Activated T-cell treated with anti-CD3 and anti-CD28 coated beads, Interleukin-2, amount 50 U/mL, for 48 hours (primary cell): ENCODE measurements at places on chromosomes 2 and 18.

- DNase-seq: no peak
Measured at GRCh38 chr2:191158193-191158592, 7.4 kb upstream of the STAT4 start.

DNA sequence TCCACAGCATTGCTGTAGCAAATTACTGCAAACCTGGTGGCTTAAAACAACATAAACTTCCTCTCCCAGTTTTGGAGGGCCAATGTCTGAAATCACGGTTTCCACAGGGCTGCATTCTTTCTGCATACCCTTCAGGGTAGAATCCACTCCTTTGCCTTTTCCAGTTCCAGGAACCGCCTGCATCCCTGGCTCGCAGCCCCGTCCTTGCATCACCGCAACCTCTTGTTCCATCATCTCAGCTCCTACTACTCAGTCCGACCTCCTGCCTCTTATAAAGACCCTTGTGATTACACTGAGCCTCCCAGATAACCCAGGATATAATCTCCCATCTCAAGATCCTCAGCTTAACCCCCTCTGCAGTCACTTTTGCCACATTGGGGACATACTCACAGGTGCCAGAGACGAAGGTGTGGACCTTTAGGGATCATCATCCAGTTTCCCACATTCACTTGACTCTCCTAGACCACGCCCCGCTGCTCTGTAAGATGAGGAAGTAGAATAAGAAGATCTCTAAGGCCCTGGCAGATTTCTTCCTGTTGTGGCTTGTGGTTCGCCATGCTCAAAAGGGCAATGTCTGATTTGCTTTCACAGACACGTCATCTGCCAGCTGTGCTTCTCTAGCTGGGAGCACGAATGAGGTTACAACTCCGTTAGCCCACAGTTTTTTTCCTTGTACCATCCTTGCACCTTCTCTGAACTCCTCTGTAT lies 103.6 kb upstream of the AGAP1 start:
- peak; percentile 43 for DNase-seq

DNA sequence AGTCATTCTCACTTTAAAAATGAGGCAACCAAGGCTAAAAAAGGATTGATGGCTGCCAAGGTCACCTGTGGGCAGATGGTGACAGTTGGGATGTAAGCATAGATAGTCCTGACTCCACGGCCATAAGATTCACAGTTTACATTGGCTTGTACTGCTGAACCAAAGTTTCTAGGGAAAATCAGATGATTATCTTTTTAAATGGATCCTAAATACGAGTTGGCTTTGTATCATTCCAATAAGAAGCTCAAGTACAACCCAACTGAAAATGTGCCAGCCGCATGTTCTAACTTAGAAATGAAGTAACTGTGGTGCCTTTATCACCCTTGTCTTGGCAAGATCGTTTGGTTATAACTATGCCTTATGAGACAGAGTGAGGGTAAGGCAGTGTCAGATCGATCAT lies 27.6 kb downstream of the HK2 start:
- no peak for DNase-seq

GRCh38 chr2:160199683-160200389 lies at the start of gene ITGB6:
Gene ITGB6, minus strand, starts transcription at chr2:160200272. Its CDS starts 209 bp downstream, at chr2:160200063.
- DNase-seq: no peak

- DNase-seq: no peak
Measured at GRCh38 chr2:198756166-198756565, 701.6 kb downstream of the SATB2 start.

DNA sequence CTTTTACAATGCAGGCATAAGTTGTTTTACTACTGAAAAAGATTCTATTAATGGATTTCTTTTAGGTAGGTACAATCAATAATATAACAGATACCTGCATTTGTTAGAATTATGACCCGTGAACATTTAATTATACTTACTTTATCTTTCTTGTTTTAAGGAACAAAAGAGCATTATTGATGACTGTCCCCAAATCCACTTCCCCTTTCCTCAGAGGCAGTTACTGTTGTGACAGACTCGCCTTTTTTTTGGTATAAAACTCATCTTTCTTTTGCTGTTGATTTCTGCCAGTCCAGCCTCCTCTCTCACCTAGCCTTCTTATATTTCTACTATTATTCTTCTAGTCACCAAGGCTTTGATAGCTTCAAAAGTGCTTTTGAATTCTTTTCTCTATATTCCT lies 12.1 kb downstream of the ACTR3 start:
- no peak for DNase-seq

- DNase-seq: no peak
Measured at GRCh38 chr2:139805441-139805840, 1025.3 kb upstream of the NXPH2 start.

DNA sequence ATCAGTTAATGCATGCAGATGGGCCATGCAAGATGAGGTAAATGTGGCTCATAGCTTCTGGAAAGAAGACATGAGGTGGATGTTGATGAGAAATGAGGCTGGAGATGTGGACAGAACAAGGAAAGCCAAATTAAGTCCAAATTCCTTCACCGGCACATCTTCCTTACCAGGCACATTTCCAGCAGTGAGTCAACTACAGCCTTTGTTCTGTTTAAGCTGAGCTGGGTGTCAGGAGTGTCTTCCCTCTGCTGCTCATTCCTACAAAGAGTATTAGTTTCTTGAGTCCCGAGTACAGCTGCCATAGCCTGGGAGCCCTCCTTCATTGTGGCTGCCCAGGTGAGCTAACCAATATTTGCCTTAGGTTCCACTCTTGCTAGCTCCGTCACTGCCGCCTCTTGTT lies 945.0 kb downstream of the SLC4A3 start:
- DNase-seq: no peak

GRCh38 chr2:196840171-196840570 lies 31.0 kb upstream of the C2orf66 start:
- no peak for DNase-seq

DNA sequence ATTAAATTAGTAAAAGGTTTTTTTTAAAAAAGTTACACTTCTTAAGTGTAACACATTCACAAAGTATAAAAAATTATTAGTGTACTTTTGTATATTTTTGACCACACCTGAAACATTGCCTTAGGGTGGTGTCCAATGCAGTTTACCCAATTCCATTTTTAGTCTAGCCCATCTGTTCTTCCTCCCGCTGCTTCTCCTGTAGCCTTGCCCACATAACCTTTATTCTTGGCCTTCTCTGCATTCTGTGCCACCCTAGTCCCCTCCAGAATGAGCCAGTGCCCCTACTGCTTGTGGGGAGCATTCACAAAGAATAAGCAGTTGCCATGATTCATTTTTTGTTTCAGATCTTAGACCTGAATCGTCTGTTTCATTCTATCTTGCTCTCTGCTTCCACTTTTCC lies 78.4 kb upstream of the MYT1L start:
- no peak for DNase-seq

DNA sequence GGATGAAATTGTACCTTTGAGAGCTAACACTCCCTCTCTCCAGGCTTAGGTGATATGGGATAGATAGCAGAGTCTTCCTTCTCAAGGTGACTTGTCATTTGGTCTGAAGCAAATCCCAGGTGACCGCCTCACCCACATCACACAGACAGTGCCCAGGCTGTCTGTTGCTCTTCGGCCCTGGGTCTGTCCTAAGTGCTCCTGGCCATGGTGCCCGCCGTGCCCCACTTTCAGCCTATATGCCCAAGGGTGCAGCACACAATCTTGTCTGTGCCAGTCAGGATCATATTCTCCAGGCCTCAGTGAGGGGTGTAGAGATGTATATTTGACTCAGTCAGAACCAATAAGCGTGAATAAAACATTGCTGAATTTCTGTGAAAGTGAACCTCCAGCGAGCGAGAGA lies 326.8 kb downstream of the DYSF start:
- DNase-seq: no peak

- no peak for DNase-seq
Measured at GRCh38 chr2:20622731-20623130, 28.2 kb downstream of the HS1BP3 start.

DNA sequence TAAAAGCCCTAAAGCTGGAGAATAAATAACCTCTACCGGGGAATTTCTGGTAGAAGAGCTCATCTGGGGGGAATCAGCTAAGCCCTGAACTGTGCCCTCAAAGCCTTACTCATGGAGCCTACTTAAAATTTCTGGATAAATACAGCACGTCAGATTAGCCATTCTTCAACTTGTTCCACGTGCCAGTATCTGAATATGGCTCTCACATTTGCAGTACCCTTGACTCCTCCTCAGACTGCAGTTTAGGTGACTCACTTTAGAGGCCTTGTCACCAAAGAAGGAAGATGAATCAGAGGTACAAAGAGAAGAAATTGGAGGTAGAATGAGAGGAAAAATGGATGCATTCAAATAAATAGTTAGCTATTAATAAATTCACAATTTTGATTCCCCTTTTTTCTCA lies 34.6 kb upstream of the POTEC start:
- no peak for DNase-seq

DNA sequence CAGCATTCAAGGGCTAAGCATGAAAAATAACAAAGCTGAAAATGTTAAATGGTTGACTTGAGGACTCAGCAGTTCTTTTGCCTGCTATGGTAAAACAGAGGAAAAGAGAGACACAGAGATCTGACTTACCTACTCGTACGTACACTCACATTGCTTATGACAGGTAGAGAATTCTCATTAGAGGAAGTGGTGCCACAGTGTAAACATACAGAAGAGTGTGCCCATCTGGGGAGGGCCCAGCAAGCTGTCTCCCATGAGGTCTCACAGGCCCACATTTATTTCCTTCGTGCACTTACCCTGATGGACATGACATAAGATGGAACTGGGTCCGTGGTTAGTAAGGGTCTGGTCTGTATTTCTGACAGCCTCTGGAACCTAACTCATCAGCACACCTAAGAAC lies 729.1 kb downstream of the BCL11A start:
- no peak for DNase-seq

DNA sequence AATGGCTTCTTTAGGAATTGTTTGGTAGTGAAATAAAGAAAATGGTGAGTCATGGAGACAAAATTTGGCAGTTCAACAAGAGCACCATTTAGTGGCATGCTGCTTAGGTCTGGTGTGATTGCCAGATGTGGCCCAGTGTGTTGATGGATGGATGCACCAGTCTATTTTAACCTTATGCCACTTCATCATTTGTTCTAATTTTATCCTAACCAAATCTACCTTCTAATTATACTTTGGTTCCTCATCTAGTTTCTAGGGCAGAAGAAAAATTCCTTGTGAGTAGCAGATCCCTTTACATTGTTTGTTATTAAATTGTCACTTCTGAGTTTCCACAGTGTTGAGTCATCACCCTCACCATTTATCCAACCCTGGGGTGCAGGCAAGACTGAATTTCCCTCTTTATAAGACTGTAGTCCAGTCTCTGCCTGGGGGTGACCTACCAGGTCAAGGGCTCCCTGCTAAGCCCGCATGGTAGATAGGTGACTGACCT lies 32.5 kb downstream of the NABP1 start:
- no peak for DNase-seq

DNA sequence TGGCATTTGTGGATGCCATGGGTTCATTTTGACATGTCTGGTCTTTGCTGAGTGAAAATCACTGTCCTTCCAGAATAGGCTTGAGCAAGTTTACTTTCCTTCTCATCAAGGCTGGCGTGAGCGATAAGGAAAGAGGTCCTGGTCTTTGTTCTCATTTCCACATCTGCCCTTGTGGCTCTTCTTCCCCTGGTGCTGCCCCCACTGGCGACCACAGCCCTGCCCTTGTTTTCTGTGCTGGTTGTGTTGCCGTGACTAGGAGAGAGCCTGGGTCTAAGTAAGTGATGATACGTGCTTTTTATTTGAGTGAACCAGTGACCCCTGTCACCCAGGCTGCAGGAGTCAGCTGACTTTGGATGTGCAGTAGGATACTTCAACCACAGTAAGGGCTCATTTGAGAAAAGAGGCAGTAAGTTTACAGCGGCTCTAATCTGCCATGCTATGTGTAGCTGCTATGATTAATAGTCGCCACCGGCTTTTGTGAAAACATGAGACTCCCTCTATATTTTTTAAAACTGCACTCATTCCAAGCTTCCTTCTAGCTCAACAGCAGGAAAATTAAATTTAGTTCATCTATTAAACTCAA lies 441.7 kb downstream of the RNF144A start:
- DNase-seq: no peak

DNA sequence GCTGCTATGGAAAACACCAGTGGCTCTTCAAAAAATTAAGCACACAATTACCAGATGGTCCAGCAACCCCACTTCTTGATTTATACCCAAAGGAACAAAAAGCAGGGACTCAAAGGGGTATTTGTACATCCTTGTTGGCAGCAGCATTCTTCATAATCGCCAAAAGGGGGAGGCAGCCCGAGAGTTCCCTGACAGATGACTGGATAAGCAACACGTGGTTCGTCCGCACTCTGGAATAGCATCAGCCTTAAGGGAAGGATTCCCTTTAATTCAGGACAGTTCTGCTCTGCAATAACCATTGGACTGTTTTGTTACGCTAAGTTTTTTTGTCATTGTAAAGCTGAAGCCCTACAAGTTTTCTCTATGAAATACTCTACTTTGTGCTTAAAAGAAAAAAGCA lies 76.7 kb upstream of the TWIST2 start:
- no peak for DNase-seq

GRCh38 chr2:106976548-106976947 lies 90.6 kb upstream of the ST6GAL2 start:
- no peak for DNase-seq

DNA sequence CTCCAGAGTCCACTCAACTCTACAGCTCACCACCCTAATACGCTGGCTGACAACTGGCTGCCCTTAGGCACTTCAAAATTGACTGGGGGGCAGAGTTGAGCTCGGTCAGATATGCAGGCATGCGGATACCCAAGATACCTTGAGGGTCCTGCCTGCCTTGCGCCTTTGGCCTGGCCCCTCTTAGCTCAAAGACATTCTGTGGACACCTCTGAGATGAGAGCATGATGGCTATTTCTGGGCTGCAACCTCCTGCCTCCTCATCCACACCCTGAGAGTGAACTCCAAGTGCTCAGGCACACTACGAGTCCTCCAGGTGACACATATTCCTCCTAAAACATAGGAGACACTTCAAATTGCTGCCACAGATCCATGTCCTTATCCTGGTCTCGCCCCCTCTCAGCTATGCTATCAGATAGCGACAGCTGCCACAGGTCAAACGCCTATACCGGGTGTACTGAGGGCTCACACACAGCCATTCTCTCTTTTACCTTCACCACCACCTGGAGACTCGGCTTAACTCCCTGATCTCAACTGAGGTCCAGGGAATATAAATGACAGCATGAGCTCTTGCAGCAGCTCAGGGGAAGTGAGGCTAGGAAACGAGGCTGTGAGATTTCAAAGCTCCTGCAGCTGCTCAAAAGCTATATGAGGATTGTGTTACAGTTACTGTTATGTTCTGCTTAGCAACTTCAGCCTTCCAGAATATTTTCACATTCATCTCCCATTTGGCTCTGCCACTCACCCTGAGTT lies 60.5 kb upstream of the TEX51 start:
- no peak for DNase-seq

- DNase-seq: no peak
Measured at GRCh38 chr18:51666763-51667191, 469.3 kb upstream of the MEX3C start.

DNA sequence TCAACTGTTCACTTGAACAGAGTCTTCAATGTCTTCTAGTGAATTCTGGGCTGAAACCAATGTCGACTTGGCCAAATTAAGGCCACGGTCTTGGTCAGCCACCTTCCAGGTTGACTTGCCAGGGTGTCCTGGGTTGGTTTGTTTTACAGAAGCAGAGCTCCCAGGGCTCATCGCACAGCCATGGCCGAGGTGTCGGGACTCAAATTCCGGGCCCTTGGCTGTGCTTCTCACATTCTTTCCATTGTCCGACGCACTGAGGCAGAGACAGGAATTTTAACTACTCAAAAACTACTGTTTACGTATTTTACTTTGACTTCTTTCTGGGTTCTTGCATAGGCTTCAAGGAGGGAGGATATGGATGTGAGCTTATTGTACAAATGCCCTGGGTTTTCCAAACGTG lies 51.7 kb downstream of the HPCAL1 start:
- no peak for DNase-seq
